ENCODE measurements at places on chromosomes 4 and X. TPM values are rescaled to one million over a fixed set of nuclear protein-coding genes. Genes with fewer than 3 reads are reported as not detected.

DNA sequence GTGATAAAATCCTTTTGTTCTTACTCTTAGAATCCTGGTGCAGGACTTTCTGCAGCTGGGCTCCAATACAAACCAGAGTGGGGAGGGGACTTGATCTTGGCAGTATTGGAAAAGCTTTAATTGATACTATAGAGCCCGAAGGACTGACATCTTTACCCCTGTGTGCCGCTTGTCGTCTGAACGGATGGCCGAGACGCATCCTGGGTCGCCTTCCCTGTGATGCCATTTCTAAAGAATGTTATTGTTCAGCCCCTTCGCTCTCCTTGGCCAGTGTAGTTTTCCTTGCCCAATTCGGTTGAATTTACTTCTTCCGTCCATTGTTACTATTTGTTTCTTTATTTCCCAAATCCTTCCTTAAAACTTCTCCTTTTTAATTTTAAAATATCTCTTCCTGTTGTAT lies 80.9 kb downstream of the CLDN34 start:
- peaks cover 28% of the 10 kb centered on the region for H3K4me1 ChIP-seq
- no peak overlapping the region for H3K27ac ChIP-seq
- DNase-seq: no peak
- H3K36me3 ChIP-seq: no peaks in the 10 kb centered on the region
- no peak overlapping the region for H3K4me3 ChIP-seq
- no peaks in the 10 kb centered on the region for H3K27me3 ChIP-seq

DNA sequence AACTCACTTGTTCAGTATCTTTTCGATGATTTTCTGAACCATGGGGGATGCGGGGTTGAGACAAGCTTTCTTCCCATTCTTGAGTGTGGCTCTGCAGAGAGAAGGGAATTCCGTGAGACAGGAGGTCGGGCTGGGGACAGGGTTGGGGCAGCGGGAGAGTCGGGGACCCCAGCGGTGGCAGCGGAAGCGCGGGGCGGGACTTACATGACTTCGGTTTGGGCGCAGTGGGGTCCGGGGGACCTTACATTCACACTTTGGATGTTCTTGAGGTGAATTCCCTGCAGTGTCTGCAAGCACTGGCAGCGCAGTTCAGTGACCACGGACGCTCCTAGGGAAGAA lies 434 bp downstream of the CXCL3 start:
- no peaks in the 10 kb centered on the region for H3K36me3 ChIP-seq
- no peak for DNase-seq
- H3K4me3 ChIP-seq: peak overlapping the region; percentile 65
- peak overlapping the region; percentile 55 for H3K27ac ChIP-seq
- H3K4me1 ChIP-seq: no peaks in the 10 kb centered on the region

DNA sequence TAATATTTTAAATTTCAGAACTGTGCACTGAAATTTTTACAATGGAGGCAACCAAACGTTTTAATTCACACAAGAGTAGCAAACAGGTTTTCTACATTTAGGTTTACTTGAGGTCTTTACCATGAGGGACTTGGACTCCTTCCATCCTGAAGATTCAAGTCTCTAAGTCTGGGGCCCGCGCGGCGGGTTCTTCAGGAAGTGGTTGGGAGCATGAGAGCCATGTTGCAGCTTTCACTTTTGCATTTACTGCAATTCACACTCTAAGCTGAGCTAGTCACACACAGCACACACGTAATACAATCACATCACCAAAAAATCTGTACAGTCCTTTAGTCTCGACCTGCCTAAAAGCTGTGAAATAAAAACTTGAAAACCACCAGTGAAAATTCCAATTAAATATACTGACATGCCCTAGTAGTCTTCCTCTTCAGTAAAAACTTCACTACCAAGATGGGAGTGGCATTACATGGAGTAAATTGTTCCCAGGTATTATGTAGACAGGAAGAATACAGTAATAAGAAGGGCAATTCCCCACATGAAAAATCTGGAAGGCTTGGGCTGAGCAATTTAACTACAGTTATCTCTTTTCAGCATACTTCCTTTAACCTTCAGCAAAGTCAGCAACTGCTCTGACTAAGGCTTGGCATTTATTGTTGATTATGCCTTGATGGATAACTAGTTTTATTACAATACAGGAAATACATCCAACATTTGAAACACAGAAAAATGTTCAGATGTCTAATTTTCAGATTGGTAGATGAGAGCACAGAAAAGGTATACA lies 571.1 kb upstream of the DIPK2B start:
- no peaks in the 10 kb centered on the region for H3K27me3 ChIP-seq
- H3K36me3 ChIP-seq: no peaks in the 10 kb centered on the region
- H3K4me3 ChIP-seq: no peak overlapping the region
- no peak for DNase-seq

DNA sequence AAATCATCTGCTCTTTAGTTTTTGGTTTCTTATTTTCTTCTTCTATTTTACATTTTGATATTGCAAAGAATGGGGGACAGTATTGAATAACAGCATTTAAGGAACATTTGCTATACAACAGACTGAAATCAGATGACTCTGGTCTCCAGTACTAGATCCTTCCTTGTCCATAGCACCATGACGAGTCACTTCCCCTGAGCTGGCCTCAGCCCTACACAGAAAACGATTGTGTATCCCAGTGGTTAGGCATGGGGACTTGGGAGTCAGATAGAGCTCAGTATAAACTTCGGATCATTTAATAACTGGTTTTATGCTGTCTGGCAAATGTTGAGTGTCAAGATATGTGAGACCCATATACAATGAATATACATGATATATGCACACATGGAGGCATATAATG lies 44.7 kb upstream of the BEX4 start:
- no peaks in the 10 kb centered on the region for H3K27me3 ChIP-seq
- H3K4me1 ChIP-seq: no peaks in the 10 kb centered on the region
- H3K36me3 ChIP-seq: no peaks in the 10 kb centered on the region
- H3K27ac ChIP-seq: no peak overlapping the region

GRCh38 chr4:83546786-83547185 lies 10.9 kb downstream of the GPAT3 start:
- H3K27me3 ChIP-seq: no peaks in the 10 kb centered on the region
- H3K4me1 ChIP-seq: peaks cover 14% of the 10 kb centered on the region
- no peak overlapping the region for H3K27ac ChIP-seq
- H3K4me3 ChIP-seq: no peak overlapping the region

DNA sequence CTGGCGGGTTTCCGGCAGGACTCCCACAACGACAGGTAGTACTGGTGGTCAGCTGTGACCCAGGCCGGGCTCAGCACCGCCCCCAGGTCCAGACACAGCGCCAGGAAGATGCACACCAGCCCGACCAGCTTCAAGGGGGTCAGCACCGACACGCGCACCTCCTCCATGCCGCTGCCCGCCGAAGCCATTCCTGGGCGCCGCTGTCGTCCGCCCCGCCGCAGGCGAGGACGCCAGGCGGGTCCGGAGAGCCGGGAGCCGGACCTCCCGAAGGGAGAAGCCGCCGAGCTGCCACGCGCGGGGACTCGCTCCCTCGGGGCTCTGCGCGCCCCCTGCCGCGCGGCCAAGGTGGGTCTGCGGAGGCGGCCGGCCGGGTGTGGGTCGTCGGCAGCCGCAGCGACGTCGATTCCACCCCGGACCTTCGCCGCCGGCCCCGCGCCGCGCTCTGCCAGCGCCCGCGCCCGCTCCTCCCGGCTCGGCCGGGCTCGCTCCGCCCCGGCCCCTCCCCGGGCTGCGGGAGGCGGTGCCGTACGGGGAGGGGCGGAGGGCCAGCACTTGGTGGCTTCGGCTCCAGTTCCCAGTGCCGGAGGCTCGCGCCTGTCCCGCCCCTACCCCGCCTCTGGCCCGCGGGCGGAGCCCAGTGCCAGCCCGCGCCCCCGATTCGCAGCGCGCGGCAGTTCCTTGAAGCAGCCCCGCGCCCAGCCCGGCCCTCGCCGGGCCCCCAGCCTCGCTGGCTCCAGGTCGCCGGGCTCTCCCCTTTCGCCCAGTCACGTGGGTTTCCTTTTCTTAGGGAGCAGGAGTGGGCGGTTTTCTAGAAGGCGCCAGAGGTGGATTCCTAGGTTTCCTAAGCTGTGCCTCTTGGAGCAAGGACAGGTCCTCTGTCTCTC lies at the start of gene TMEM47:
TMEM47 (minus strand) TSS at position 444 of the 884 bp plus-strand sequence; CDS start at position 188, 256 bp downstream.
- H3K4me3 ChIP-seq: peak within 1 kb of the TSS; percentile 46
- H3K27me3 ChIP-seq: no peaks in the 10 kb centered on the region
- no peaks in the 10 kb centered on the region for H3K4me1 ChIP-seq
- no peak for DNase-seq
- peak within 1 kb of the TSS; percentile 85 for H3K27ac ChIP-seq

DNA sequence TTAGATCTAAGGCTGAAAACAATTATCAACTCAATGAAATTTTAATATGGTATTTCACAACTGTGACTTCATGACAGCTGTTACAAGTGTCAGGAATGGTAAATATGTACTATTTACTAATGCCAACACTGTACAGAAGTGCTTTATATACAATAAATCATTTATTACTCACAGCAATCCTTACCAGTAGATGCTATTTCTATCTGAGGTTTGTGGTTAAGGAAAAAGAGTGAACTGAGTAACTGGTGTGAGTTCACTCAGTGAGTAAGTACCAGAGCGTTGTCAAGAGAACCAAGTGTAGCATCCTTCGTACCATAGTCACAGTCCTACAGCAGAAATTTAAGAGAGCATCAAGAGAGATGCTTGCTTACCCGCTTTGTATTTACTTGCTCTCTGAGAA lies 23.3 kb downstream of the MTHFD2L start:
- DNase-seq: no peak
- no peaks in the 10 kb centered on the region for H3K36me3 ChIP-seq
- no peaks in the 10 kb centered on the region for H3K27me3 ChIP-seq
- no peak overlapping the region for H3K27ac ChIP-seq
- peaks cover 11% of the 10 kb centered on the region for H3K4me1 ChIP-seq
- H3K4me3 ChIP-seq: no peak overlapping the region

DNA sequence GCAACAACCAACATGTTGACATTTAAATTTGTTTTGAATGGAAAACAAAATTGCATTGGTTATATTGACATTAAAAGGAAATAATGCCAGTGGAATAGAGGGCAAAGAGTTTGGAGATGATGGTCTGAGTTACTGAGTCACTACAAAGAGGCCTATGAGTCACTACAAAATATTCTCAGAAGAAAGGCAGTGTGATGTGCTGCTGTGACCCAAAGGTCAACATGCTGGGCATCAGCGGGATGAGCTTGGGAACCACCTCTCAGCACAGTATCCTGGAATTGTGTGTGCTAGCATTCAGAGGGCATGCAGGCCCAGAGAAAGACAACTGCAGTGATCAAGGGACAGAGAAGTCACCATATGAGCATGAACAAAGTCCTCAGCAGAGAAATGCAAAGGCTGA lies 2.8 kb downstream of the CMC4 start:
- H3K27me3 ChIP-seq: no peaks in the 10 kb centered on the region
- H3K27ac ChIP-seq: no peak overlapping the region
- DNase-seq: no peak
- no peak overlapping the region for H3K4me3 ChIP-seq

DNA sequence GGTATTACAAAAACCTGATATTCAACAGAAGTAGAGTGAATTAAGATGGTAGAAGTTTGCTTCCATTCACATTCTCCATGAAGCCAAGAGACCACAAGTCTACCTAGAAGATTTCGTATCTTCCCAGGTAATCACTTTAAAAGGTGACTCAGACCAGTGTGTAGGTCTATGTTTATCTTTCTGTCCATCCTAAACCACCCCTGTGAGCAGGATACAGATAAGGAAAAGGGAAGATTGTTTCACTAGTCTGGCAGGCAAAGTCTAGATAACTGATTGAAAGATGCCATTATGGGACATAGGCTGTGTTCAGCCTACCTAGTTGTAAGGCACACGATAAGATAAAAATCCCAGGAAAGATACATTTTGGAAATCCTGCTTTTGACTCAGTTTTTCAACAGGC lies 244.3 kb upstream of the NWD2 start:
- DNase-seq: no peak

The NSG1 gene
- total RNA-seq: 48.8 TPM

The OTUD4 gene
- 15.2 TPM for total RNA-seq

The MGARP gene
- total RNA-seq: 0.38 TPM

The POU3F4 gene
- not detected for total RNA-seq

The PPARGC1A gene
- 0.75 TPM for total RNA-seq

The PCSK1N gene
- not detected for total RNA-seq

The GPM6B gene
- total RNA-seq: 5.3 TPM
